Inflammatory macrophage treated with lipopolysaccharide for 1 hour (primary cell): ENCODE measurements at places on chromosomes 3 and 15.

DNA sequence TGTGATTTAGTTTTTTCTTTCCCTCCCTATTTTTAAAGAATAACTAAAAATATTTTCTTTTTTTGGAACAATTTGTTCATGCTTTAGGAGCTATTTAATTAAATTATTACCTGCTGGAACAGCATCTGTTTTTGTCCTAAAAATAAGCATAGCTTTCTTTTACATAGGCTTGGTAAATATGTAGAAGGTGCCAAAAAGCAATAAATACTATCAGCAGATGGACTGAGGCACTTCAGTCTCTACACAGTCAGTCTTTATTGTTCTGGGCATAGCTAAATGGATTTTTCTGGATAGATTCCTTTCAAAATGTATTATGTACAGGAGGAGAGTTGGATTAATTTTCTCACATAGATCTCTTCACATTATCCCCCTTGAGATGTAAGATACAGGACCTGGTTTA, 223.5 kb downstream of the NAALADL2 start:
- DNase-seq = no peak

GRCh38 chr3:20480786-20481365, 294.9 kb upstream of the SGO1 start:
- no peak for DNase-seq

GRCh38 chr15:81253846-81254245, 57.2 kb downstream of the IL16 start:
- DNase-seq = no peak

DNA sequence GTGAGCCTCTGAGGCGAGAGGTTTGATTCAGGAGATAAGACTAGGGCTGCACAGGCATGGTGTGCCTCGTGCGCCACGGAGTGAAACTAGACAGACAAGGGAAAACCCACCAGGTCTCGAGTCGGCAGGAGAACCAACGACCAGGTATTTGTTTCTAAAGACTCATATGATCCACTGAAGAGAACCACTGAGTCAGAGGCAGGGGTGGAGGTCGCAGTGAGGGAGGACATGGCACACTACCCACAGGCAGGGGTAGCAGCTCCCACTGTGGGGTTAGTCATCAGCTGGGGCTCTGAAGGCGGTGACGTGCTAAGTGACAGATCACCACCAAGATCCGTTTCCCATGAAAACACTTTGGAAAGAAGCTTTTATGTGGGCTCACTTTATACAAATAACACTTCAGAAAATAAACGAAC, 45.7 kb downstream of the CHSY1 start:
- peak; percentile 70 for DNase-seq

DNA sequence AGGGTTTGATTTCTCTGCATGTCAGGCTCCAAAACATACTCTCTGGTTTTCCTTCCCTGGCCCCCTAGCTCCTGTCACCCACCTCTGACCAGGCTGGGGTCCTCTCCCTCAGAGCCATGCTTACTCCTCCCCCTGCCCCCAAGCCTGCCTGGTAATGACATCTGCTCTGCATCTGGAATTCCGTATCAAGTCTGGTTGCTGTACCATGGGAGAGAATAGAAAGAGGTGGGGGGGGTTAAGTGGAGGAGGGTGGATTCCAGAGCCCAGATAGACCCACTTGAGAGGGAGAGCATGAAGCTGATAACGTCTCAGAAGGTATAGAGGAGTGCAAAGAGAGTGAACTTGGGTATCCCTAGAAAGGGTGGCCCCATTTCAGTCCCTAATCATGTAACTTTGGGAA, 4.2 kb downstream of the IGDCC4 start:
- DNase-seq = no peak

DNA sequence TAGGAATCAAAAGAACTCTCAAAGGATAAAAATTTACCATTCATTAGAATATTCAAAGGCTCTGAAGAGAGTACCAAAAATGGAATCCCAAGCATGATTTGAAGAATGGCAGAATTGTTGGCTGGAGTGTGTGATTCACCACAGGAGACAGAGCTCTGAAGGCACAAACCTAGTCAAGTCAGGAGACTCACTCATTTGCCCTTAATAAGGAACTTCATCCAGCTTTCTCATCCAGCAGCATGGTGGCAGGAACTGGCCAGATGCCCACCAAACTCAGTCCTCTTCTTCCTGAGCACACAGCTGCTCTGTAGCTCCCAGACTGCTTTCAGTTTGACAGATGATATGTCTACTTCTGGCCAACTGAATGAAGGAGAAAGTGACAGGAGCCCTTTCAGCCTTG, 16.5 kb upstream of the HEG1 start:
- no peak for DNase-seq

DNA sequence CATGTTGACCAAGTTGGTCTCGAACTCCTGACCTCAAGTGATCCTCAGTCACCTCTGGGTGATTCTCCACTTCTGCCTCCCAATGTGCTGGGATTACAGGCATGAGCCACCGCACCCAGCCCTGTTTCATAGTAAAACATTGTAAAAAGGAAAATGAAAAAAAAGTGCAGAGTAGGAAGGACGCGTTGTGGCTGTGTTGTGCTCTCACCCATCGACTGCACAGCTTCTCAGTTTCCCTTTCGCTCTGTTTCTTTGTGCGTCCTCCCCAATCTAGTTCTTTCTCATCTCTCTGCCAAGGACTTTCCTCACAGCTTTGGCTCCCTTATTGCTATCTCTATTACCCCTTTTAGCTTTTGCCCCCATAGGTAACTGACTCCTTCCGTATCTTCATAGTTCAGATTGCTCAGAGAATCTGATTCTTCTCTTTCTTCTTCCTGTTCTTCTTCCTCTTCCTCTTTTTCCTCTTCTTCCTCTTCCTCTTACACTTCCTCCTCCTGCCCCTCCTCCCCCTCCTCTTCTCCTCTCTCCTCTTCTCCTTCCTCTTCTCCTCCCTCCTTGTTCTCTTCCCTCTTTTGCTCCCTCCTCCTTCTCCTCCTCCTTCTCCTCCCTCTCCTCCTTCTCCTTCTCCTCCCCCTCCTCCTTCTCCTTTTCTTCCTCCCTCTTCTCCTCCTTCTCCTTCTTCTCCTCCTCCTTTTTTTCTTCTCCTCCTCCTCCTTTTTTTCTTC, 81.1 kb upstream of the VGLL4 start:
- DNase-seq = no peak

- no peak for DNase-seq
These were observed 424.4 kb downstream of the C3orf38 start for GRCh38 chr3:88574146-88574545.

GRCh38 chr3:179028408-179028807, 43.2 kb downstream of the ZMAT3 start:
- no peak for DNase-seq

- no peak for DNase-seq
These were observed 604.1 kb upstream of the MDFIC2 start for GRCh38 chr3:70916375-70917055.

- peak; percentile 37 for DNase-seq
These were observed at the start of gene PAK6 for GRCh38 chr15:40238532-40239403. TSS of gene PAK6 (plus strand) at chr15:40239063. CDS start at chr15:40264786, 25,723 bp downstream.

DNA sequence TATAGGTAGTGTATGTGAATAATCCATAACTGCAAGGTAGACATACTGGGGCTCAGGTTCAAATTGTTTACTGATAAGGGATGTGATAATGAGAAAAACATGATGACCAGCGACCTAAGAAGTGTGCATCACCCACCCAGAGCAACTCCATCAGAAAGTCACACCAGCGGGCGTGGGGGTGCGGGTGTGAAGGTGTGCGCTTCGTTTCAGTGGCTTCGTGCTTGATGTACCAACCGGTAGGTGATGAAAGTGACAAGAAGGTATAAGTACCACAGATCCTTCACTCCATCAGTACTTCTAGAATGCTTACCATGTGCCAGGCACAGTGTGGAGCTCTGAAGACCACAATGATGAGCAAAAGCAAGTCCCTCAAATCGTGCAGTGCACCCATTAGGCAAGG, 11.2 kb downstream of the ANP32A start:
- DNase-seq = no peak

GRCh38 chr15:64897345-64897985, 14.2 kb upstream of the ANKDD1A start:
- peak; percentile 75 for DNase-seq
